ENCODE measurements at places on chromosomes 7 and 10.

DNA sequence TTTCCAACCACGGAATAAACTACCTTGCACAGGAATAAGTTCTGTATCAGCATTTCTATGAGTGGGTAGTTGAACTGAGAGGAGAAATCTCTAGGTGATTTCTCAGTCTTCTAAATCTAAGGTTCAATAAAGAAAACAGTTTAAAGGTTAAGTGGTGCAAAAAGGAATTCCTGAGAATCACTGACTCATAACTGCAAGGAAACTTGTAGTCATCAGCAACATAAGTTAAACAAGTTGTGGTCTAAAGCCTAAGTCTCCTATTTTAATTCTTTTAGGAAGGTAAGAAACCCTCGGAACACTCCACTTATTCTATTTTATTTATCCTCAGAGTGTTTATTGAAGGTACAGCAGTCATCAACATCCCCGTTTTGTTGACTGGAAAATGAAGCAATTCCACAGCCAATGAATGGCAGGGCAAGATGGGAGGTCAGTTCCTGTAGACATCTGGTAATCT lies 92.4 kb upstream of the PIK3CG start:
- no peak for DNase-seq

DNA sequence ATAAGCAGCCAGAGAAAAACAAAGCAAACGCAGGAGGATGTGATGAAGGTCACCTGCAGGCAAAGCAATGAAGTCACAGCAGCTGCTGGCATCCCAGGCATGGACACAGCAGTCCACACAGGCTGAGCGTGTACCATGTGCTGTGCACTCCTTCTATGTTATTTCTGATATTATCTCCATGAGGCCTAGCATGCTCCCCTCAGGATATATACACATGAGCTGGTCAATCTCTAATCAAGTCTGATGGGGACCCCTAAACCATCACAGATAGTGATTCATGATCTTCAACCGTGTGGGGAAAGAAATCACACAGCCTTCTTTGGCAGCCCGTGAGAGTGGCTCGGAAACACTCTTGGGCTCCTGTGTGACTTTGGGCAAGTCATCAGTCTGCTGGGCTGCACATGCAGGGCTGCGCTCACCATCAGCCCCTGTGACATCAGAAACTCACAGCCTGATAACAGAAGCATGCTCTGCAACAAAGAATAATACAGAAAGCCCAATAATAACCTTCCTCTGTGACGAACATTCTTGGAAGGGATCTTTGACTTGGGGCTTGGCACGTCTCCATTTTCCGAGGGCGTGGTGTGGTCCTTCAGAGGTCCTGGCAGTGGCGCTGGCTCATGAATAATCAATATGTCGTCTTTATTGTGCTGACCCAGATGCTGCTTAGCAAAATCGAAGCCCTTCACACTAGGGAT lies 83.0 kb upstream of the ATP6V0A4 start:
- no peak for DNase-seq

- DNase-seq = no peak
Observed at GRCh38 chr10:103854686-103855391, 537 bp downstream of the SH3PXD2A start.

DNA sequence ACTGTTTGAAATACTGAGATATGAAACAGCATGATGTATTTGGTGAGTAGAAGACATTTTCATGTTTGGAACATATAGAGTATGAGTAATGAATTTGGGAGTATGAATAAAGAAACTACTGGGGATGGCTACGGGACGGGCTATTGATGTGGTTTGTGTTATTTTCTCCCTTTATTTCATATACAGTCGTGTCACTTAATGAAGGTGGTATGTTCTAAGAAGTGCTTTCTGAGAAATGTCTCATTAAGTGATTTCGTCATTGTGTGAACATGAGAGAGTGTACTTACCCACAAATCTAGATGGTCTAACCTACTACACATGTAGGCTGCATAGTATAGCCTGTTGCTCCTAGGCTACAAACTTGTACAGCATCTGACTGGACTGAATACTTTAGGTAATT lies 106.3 kb downstream of the CCNY start:
- no peak for DNase-seq

GRCh38 chr10:6563075-6563474 lies 17.0 kb downstream of the PRKCQ start:
- no peak for DNase-seq

DNA sequence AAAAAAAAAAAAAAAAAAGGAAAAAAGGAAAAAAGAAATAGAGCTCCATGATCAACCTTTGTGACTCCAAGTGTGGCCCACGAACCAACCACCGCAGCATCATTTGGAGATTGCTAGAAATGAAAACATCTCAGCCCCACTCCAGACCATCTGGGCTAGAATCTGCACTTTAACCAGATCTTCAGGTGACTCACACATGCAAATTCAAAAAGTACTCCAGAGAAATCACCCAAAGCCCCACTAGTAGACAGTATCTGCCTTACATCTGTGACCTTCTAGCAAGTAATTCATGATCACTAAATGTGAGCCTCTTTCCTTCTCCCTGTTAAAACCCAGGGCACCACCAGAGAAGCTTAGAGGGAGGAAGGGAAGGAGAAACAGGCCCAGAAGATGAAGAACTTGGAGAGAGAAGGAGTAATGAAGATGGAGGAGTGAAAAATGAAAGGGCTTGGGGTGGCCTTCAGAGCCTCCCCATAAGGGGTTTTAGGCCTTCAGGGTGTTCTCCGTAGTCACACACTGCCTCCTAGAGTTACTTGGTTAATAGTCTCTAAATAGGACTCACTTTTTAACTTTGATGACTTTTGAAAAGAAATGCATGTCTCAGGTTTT lies 94.0 kb downstream of the SLC37A3 start:
- no peak for DNase-seq

- DNase-seq = no peak
Observed at GRCh38 chr7:152106990-152107389, 81.5 kb downstream of the GALNT11 start.

DNA sequence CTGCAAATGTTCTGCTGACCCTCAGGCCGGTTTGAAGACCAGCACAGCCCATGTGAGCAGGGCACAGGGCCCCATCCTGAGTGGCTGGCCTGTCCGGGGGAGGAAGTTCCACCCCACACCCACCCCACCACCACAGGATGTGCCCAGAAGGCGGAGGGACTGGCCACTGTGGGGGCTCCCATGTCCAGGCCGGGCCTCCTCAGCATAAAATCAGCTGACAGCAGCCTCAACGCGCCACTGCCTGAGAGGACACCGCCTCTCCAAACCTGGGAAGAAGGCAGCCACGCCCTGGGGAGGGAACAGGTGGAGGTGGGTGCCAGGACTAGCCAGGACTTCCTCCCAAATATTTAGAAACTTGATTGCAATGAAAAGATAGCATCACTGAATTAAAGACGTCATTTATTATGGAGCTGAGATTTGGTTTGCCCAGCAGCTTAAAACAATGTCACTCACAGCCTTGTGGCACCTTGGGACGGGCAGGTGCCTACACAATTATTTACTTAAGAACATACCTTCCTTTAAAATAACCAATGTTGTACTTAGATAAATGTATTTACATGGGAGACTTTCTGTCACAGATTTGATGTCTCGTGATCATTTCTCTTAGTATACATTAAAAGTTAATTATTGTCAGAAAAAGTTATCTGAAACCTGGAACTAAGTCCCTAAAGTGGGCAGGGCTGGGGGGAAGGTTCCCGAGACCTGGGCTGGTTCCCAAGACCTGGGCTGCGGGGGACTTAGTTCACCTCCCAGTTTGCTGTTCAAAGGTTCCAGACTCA lies 27.3 kb upstream of the FAM20C start:
- no peak for DNase-seq

DNA sequence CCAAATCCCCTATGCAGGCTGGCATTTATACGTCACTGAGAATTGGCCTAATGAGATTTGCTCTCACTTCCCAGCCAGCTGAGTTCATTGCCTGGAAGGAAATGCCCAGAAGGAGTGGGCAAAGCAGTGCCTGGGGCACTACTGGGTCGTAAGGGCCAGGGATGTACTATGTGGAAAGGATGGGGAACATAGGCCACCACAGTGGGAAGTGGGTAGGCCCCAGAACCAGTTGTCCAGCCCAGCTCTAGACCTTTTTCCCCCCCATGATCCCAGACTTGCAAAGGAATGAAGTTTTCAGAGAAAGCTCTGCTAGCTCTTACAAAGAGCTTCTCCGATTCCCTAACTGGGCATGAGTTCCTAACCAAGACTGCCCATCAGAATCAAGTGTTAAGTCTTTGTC lies 13.9 kb downstream of the TRPV5 start:
- DNase-seq = no peak

- DNase-seq = no peak
Observed at GRCh38 chr7:149879766-149880637, 6.2 kb downstream of the ATP6V0E2 start.

GRCh38 chr10:79248341-79249185 lies 98.7 kb upstream of the PPIF start:
- no peak for DNase-seq

GRCh38 chr7:67021260-67021659 lies 24.6 kb downstream of the TYW1 start:
- DNase-seq = no peak

DNA sequence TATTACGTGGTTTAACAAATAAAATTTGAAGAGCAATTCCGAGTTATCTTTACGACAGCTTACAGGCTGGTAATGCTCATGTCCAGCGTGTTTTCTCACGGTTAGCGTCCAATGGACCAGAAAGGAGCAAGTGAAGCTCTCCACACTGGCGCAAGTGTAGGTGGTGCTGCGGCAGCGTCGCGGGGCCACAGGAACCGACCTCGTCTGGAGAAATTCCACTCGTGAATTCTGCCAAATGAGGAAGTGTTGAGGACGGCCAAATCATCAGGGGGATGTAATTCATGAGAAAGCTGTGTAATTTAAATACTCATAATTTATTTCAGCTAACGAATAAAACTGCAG lies 350 bp upstream of the ZNF37A start:
- no peak for DNase-seq

GRCh38 chr7:87206361-87206760 lies 13.2 kb downstream of the TMEM243 start:
- DNase-seq = no peak

DNA sequence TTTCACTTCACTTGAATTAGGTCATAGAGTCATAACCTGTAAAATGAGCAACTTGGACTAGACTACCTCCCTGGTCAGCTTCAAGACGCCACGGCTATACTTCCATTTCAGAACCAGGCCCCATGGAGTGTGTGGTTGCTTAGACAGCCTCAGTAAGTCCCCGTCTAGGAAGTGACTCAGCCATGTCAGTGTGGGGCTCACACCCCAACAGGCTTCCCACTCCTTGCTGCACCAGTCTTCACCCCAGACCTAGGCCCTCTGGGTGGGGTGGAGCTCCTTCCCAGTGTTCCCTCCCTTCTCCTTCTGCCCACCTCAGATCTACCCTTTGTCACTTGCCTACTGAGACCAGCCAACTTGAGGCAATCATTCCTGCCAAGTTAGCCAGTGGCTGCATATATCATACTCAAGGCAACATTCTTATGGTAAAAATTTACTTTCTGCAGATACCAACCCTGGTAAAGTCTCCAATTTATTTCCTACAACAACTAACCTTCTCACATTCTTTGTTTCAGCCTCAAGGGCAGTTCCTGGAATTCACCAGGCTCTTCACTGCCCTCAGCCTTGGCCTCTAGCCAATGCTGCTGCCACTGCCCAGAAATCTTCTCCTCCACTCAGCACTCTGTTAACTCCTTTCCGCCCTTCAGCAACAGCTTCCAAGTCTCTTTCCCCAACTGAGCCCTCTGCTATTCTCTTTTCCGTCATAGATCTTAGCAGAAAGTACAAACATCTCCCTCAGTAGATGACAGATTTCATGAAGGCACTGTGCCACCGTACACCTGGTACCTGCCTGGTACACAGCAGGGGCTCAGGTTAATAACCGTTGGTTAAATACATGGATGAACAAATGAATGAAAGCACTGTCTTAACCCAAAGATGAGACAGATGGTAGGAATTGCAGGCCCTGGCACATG lies 31.3 kb upstream of the ZNRF2 start:
- DNase-seq = no peak

- no peak for DNase-seq
Observed at GRCh38 chr10:124224331-124225028, 131.1 kb upstream of the CHST15 start.

DNA sequence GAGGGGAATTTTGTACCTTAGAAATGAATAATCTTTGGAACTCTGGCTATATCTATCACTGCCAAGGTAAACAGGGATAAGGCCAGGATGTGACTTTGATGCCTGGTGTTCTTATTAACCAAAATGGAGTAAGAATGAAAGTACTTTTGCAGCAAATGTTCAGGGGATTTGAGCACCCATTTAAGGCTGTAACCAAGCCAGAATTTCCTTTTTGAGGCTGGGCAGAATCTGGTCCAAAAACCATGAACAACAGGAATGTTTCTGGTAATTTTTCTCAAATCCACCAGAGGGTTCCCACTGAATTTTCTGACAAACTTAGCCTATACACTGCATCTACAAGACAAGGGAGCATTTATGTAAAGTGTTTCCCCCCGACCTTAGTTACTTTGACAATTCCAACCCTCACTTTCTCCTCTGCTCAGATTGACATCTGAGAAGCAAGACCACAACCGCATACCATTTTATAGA lies 120.6 kb downstream of the BAMBI start:
- no peak for DNase-seq

DNA sequence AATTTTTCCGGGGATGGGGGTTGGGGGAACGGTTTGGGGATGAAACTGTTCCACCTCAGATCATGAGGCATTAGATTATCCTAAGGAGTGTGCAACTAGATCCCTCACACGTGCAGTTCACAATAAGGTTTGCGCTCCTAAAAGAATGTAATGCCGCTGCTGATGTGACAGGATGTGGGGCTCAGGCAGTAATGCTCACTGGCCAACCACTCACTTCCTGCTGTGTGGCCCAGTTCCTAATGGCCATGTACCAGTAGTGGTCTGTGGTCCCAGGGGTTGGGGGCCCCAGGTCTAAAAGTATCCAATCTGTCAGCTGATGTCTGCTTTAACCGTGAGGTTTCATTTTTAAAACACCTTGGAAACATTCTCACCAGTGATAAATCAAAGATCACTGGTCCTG lies 2.2 kb downstream of the STN1 start:
- DNase-seq = no peak

- DNase-seq = no peak
Observed at GRCh38 chr7:33459340-33459751, 330.0 kb downstream of the BBS9 start.

GRCh38 chr7:104861729-104862390 lies 152.1 kb upstream of the KMT2E start:
- DNase-seq = no peak

DNA sequence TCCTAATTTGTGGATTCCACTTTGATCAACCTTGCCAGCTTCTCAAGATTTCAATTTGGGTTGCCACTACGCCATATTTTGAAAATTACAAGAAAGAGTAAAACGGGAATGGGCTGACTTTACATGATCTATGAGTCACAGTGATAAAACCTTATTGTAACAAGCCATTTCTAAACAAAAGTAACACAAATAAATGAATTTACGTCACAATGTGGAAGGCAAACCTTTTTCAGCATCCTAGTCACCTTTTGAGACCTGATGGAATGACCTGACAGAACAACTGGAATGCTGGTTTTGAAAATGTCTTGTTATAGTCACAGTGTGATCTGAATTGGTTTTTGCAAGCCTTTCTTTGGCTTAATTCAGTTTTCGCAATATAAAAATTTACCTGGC lies 85.9 kb downstream of the CDK6 start:
- DNase-seq = no peak

- no peak for DNase-seq
Observed at GRCh38 chr7:99407872-99408378, 472 bp downstream of the PDAP1 start.
